Nephron progenitor cell (in vitro differentiated cells): ENCODE measurements at places on chromosomes 3 and 15.

DNA sequence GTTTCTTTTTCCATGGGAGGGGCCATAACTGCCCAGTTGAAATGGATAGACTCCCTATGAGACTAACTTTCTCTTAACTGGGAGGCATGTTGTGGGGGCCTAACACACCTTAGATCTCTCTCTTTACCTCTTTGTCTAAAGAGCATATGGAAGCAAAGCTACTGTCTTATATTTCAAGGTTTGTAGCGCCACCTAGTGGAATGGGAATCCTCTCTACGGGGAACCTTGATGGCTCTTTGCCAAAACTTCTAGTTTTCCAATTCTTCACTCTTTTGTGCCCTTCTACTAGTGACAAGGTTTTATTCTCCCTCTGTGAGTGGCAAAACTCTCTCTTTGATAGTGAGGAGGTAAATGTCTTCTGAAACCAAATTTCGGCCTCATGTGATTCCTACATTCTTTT lies 1030.4 kb upstream of the CADM2 start:
- DNase-seq: no peak

- no peak for DNase-seq
These were observed 7.8 kb downstream of the UROC1 start for GRCh38 chr3:126509597-126510307.

DNA sequence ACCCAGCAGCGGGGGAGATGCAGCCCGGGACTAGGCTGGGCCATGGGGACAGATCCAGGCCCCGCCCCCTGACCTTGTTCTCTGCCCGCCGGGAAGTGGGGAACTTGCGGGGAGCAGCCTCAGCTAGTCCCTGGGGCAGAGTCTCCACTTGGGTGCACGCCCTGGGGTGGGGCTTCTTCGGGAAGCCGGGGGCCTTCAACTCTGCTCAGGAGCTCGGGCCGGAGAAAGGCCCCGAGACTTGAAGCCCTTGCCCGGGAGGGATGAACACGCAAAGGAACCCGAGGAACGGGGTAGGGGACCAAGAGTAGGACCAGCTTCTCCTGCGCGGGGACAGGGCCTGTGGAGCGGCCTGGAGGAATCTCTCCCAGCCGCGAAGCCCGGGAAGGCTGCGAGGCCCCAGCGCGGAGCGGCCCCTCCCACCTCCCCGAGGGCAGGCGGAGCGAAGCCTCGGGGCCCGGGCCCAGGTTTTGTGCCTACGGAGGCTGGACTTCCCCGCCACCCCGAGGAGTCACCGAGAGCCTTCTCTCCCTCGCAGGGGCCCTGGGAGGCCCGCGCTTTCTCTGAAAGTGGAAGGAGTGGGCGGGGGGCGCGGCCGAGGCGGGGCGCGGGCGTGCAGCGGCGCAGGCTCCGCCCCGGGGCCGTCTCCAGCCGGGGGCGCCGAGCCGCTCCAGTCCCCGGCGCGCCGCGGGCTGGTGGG lies at the start of gene ITPKA:
Gene ITPKA (plus strand): TSS at position 670 of the 697 bp plus-strand sequence. CDS start 54 bp downstream, outside the sequence.
- peak; percentile 80 for DNase-seq

- peak; percentile 15 for DNase-seq
These were observed 76.8 kb upstream of the CHRNA7 start for GRCh38 chr15:31953478-31953877.

- DNase-seq: no peak
These were observed 6.9 kb upstream of the ZNF662 start for GRCh38 chr3:42898896-42899675.

- no peak for DNase-seq
These were observed 60.0 kb upstream of the DCBLD2 start for GRCh38 chr3:98961161-98962155.

- DNase-seq: no peak
These were observed 21.8 kb downstream of the MGLL start for GRCh38 chr3:127800508-127800907.

- DNase-seq: no peak
These were observed 153.1 kb upstream of the DPH6 start for GRCh38 chr15:35698966-35699575.

DNA sequence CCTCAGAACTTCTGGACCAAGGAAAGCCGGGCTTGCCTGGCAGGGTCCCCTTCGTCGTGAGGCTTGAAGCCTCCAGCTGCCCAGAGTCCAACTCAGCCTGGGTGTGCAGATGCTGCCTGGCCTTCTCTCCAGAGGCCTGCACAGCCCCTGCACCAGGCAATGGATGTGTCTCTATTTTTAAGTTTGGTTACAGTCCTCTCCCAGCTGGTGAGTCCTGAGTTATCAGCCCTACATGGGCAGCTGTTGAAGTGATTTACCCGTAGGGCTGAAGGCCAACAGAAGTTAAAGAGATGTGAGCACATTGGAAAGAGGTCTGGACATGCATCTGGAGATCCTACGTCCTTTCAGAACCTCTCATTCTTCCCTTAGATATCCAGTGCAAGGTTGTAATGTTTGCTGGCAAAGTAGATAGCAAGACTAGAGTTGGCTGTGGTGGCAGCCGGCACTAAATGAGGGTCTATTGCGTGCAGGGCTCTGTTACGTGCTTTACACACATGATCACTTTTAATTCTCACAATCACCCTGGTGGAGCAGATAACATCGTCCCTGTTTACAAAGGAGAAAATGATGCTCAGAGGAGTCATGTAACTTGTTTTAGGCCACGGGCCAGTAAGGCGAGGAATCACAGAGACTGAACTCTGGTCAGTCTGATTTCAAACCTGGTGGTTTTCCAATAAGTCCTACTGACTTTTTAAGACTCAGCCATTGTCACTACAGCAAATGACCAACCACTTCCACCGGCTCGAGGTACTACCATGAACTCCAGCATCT lies 9.9 kb downstream of the FYCO1 start:
- no peak for DNase-seq

GRCh38 chr3:10354361-10355015 lies 33.6 kb upstream of the SEC13 start:
- no peak for DNase-seq

DNA sequence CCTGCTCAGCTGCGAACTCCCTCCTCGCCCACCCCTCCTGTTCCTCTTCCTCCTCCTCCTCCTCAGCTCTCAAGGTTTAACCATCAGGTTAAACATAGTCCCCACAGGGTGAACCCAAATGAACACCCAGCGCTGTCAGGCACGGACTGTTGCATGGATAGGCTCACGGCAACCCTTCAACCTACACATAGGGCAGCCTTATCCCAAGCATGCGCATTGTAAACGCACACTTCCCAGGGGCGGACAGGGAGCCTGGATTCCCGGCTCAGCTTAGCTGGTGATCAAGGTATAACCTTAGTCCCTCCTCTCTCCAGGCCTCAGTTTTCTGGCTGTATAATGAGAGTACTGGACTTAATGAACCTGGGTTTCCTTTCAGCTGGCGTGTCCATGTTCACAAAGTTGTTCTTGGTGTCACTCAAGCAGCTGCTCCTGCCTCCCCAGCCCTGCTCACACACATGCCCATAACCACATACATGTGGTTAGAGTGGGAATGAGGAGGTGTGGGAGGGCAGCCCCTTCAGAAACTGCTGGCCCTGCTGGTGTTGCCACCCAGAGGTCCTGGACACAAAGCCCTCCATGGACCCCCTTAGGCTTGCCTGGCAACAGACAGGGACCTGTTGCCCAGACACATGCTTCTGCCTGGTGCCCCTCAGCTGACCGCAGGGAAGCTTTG lies 20.9 kb upstream of the VPS33B start:
- no peak for DNase-seq

GRCh38 chr15:78051596-78051995 lies 25.9 kb downstream of the TBC1D2B start:
- no peak for DNase-seq

DNA sequence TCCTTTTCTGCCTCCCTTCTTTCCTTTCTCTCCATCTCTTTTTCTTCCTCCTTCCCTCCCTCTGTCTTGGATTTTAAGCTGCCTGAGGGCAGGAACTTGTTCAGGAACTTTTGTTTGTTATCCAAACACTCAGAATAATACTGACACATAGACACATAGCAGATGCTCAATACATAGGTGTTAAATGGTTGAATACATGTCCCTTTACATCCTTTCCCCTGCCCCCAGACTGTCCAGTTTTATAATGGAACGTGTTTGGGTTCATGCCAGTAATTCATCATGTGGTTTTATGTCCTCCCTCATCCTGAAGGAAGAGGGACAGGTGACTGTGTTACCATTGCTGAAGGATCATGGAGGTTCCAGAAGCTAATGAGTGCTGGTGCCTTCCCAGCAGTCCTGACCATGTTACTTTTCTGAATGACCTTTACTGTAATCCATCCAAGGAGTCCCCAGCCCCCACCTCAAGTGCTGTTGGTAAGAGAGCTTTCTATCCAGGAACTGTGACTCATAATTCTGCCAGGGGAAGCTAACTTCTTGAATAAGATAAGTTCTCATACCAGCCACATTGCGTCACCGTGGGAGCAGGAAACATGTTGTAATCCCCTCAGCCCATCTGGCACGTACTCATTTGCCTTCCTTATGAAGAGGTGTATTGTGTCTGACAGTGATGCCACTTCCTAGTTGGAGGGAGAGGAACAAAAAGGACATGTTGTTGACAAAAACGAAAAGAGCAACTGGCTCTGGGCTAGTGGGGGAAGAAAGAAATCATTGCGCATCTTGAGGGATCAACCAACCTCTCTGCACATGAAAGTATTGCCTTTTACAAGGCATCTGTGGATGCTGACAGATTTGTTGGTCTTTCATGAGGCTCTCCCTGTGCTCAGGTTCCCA lies 52.4 kb downstream of the IL1RAP start:
- DNase-seq: no peak

DNA sequence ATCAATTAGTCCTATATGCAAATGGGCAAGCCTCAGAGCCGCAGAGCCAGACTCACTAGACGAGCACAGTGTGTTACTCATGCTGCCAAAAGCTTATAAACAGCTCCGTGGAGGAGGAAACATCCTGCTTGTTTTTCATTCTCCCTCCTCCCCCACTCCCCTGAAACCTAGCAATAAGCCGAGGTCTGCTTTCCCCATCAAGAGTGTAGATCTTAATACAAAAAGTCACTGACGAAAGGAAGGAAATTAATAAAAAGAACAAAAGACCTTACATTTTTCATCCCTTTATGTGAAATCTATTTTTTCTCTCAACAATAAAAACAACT lies 88.5 kb downstream of the XXYLT1 start:
- no peak for DNase-seq
